ENCODE measurements at places on chromosomes 7 and 10.

DNA sequence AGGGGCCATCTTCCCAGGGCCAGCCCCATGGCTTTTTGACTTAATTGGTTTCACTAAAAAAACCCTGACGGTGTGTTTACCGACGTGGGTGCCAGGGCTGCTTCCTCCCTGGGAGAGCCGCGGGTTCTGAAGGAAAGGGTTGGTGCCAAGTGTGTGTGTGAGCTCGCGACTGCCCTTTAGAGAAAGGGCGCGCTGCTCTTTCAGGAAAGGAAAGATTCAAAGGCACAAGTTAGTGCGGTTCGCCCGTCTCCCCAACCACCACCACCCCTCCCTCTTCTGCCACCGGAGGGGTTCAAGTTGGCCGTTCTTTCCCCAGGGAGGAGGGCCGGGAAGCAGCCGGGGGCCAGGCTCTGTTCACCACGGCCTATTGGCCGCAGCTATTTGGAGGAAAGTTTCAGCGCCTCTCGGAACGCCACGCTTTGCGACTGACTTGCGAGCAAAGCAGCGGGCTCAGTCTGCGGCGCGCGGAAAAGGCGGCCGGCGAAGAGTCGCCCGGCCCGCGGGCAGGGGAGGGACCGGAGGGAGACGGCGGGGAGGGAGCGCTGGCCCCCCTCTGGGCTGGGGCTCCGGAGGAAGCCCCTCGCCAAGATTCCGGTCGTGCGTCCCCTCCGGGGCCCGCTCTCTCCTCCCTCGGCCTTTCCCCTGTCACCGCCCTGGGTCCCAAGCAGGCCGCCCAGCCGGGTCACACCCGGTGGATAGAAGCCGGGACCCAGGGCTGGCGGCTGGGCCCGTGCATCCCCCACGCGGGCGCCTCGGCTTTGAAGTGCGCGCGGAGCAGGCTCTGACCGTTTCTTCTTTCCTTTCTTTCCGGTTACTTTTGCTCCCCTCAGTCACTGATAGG lies 165.9 kb upstream of the PPP1R3A start:
- DNase-seq, result no peak

DNA sequence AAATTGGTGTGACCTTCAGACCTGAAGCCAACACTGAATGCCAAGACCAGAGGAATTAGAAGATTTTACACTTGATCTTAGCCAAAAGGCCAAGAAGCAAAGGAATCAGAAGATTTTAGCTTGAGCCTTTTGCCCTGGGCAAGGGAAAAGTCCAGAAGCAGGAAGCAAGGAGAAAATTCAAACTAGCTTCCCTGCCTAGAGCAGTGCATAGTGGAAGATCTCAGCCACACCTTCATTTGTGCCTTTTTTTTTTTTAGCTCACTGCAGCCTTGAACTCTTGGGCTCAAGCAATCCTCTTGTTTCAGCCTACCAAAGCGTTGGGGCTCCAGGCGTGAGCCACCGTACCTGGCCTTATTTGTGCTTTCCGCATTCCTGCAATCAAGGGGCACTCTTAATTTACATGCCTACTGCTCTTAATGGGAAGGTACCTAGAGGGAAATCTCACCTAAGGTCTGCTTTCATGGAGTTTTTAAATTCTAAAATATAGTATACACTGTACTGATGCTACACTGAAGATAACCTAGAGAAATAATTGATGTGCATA lies 8.3 kb upstream of the PIP4K2A start:
- DNase-seq, result no peak

DNA sequence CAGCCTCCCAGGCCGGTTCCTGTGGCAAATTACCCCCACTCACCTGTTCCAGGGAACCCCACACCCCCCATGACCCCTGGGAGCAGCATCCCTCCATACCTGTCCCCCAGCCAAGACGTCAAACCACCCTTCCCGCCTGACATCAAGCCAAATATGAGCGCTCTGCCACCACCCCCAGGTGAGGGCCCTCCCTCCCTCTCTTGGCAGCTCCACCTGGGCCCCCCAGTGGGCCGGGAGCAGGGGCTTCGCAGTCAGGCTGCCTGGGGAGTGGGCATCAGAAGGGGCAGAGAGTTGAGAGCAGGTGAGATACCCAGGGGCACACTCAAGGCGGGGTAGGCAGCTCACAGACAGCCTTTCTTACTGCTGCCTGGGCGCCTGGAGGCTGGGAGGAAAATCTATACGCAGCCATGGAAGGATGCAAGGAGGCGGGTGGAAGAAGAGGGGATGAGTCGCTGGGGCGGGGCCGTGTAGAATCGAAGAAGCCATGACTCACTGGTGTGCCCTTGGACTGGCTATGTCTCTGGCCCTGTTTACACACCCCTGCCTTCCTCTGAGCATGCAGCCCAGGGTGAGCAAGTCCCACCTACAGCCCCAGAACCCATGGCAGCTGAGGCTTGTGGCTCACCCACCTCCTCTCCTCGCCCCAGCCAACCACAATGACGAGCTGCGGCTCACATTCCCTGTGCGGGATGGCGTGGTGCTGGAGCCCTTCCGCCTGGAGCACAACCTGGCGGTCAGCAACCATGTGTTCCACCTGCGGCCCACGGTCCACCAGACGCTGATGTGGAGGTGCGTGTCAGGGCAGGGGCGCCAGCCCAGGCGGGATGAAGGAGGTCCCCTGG lies 48.6 kb upstream of the PPIF start:
- DNase-seq, result peak; percentile 51

DNA sequence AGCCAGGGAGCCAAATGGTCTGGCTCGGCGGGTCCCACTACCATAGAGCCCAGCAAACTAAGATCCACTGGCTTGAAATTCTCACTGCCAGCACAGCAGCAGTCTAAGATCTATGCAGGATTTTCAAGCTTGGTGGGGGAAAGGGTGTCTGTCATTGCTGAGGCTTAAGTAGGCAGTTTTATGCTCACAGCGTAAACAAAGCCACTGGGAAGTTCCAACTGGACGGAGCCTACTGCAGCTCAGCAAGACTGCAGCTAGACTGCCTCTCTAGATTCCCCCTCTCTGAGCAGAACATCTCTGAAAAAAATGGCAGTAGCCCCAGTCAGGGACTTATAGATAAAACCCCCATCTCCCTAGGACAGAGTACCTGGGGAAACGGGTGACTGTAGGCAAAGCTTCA lies 277.6 kb upstream of the PHF14 start:
- no peak for DNase-seq

DNA sequence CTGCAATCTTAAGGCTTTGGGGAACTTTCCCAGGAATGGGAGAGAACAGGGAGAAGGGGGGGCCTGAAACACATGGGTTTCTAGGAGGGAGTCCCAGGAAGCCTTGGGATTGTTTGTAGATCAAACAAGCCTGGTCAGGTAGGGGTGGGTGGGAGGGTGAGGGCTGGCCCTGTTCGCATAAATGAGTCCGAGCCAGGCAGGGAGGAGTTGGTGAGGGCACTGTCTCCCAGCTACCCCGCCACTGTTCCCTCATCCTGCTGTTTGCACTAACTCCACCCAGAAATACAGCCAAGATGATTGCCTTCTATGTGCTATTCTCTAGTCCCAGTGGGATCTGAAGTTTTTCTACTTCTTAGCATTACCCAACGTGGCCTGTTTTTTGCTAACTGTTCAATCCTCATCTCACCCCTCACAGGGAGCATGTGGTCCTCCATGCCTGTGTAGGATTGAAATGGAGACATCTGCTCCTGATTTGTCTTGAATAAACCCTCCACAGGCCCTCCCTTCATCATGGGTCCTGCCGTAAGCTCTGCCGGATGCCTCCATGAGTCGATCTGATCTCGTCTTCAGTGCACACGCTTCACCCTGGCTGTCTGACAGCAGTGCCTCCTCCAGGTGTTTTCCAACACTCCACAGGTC lies 257.0 kb downstream of the COBL start:
- no peak for DNase-seq

- DNase-seq, result no peak
Observed at GRCh38 chr10:130022086-130022485, 58.0 kb upstream of the EBF3 start.

GRCh38 chr7:37421861-37422500 lies 26.7 kb downstream of the ELMO1 start:
- no peak for DNase-seq

DNA sequence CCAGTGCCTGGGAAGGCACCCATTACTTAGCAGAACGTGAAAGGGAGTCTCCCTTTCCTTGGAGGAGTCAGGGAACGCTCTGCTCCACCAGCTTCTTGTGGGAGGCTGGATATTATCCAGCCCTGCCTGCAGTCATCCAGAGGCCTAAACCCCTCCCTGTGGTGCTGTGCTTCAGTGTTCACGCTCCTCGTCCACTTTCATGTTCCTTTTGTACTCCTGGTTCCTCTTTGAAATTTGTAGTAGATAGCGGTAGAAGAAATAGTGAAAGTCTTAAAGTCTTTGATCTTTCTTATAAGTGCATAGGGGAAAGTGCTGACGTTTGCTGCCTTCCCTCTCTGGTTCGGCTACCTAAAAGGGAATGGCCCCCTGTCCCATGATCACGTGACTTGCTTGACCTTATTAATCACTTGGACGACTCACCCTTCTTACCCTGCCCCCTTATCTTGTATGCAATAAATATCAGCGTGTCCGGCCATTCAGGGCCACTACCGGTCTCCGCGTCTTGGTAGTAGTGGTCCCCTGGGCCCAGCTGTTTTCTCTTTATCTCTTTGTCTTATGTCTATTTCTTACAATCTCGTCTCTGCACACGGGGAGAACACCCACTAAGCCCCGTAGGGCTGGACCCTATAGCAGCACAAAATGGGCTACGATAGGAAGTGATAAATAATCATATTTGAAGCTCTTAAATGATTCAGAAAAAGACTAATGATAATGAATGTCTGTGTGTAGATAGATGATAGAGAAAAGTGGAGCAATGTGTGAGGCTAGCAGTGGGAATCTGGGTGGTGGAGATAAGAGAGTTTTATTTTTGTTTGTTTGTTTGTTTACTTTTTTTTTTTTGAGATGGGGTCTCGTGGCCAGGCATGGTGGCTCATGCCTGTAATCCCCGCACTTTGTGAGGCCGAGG lies 5.8 kb upstream of the ESYT2 start:
- no peak for DNase-seq

DNA sequence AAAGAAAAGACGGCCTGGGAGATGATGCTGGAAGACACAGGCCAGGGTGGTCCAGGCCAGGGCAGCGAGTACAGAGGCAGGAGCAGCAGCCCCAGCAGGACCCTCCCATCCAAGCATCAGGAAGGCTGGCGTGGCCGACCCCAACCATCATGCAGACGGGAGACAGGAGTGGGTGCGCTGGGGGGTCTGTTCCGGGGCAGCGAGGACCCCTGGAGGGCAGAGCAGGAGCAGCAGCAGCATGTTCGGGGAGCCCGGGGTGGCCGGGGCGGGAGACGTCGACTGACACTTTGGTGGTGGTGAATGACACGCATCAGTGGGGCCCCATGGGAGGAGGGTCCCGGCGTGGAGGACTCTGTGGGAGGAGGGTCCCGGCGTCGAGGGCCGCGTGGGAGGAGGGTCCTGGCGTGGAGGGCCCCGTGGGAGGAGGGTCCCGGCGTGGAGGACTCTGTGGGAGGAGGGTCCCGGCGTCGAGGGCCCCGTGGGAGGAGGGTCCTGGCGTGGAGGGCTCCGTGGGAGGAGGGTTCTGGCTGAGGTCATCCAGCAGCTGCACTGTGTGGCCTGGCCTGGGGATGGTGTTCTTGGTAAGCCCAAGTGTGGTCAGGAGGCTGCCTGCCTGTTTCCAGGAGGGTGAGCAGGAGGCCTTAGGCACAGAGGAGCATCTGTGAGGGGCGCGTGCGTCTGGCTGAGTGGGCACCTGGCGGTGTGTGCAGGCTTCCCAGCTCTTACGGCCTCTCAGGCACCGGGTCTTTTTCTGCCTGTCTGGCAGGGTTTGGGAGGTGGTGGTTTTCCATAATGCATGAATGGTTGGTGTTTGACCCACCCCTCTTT lies 38.9 kb downstream of the FAM20C start:
- DNase-seq, result no peak

DNA sequence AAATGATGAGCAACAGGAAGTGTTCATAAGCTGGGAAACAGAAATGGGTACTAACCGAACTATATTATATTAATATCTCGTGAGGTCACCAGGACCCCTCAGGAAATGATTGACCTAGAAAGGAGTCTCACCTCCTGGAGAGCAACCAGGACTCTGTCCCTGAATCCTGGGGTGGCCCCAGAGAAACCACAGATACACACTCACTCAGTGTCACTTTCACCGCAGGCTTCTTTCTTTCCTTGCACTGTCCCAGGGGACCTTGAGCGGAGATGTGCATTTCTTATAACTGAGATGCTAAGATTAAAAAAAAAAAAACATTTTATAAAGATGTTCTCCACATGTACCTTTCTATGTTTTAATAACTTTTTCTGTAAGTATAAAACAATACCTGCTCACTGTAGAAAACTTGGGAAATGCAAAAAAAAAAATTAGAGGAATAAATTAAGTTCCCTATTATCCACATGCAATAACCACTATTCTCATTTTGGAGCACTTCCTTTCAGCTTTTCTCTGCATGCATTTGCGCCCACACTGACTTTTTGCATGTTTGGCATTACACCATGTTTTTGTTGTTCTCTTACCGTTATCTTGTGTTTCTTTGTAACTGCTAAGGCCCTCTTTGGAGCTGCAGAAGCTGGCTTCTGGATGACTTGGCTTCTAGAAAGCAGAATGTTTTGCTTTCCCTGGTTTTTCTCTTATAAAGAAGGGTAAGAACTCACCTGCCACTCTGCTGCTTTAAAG lies 15.0 kb downstream of the NOD1 start:
- DNase-seq, result no peak

GRCh38 chr10:99621454-99622251 lies 1.4 kb upstream of the SLC25A28 start:
- no peak for DNase-seq

DNA sequence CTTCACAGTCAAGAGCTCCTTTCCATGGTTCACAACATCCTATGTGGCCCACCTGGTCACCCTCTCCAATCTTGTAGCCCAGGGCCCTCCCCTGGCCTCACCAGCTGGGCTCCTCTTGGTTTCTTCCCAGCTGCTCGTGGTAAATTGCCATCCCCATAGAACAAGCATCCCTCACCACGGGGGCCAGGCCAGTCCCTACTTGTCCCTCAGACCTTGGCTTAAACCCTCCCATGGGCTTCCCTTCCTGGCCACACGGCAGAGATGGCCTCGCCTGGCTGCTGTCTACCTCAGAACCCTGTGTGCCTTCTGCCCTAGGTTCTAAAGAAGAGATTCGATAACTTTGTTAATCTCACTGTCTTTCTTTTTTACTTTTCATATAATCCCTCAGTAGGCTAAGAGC lies 153.3 kb upstream of the TCERG1L start:
- no peak for DNase-seq

DNA sequence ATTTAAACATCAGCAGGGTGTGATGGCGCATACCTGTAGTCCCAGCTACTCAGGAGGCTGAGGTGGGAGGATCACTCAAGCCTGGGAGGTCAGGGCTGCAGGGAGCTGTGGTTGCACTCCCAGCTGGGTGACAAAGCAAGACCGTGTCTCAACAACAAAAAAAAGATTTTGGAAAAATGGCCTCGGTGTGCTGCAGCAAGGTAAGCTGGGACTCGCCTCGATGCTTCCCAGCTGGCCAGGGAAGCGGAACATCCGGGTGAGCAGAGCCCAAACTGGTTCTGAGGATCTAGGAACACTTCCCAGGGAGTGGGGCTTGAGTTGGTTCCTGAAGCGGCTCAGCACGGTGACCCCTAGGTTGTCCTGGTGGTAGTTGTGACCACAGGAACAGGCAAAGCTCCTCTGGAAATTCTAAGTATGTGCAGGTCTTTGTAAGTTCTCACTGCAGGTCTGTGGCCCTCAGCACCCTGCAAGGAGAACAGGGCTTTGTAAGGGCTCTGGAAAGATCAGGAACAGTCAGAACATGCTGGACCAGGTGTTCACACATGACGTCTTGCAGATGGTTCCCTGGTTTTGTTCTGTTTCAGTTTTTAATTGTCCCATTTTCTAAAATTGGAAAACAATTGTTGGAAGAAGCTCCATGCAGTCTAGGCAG lies 38.6 kb upstream of the ZMIZ2 start:
- DNase-seq, result no peak

Measured in stimulated activated CD8-positive, alpha-beta memory T cell treated with anti-CD3 and anti-CD28 coated beads, Interleukin-2, amount 100 ng/mL, for 48 hours (primary cell).